ENCODE measurements at places on chromosomes 2 and 18.

- no peak for DNase-seq
Measured at GRCh38 chr2:124884315-124884714, 859.2 kb downstream of the CNTNAP5 start.

- no peak for DNase-seq
Measured at GRCh38 chr2:226828191-226828590, 7.7 kb upstream of the RHBDD1 start.

DNA sequence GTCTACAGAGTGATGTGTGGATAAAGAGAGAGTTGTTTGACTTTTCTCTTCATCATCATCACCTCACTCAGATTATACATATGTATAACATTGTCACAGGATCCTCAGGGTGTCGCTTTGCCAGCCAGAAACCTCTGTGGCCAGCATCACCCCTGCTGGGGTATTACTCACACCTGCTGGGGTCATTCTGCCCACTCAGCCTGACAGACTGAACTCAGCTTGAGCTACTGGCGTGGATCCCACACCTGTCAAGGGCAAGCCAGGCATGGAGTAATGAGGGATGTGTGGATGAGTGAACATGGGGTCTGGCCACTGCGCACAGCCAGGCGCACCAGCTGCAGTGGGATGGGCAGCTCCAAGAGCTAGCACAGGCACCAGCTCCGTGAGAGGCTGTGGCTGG is 870.6 kb downstream of the CBLN2 start:
- no peak for DNase-seq

GRCh38 chr2:234165421-234165820 is 114.9 kb downstream of the SPP2 start:
- no peak for DNase-seq

GRCh38 chr18:13257361-13257980 is 38.9 kb downstream of the LDLRAD4 start:
- DNase-seq, result no peak

DNA sequence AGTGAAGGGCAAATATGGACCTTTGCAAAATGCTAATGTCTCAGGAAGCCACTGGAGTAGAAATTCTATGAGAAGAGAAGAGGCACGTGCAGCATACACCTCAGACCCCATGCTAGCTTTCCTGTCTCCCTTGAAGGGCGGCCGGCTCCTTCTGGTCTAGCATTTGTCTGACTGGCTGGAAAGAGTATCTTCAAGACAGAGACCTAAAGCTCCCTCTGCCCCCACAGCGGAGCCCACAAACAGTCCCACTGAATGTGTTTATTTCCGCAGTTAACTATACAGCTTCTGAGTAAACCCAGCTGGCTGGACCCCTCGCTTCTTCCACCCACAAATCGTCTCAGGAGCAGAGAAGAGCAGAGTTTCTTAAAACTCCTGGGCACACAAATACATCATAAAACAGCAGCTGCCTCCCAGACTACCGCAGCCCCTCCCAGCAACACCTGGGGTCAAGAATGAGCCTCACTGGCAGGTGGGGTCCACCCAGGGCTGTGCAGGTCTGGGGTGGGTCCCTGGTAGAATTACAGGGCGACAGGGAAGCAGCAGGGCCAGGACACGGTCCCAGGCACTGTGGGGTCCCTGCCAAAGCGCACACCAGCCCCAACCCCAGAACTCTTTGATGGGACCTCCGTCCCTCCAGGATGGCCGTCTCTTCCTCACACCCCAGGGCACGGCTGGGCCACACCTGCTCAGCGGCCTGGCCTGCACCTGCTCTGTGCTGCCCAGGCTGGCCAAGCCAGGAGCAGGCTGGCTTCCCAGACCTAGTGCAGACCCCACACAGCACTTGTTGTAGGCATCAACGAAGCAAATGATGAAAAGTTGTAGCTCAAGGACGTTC is 103.8 kb downstream of the PXDN start:
- no peak for DNase-seq

GRCh38 chr18:7596147-7596546 is 29.0 kb downstream of the PTPRM start:
- no peak for DNase-seq

DNA sequence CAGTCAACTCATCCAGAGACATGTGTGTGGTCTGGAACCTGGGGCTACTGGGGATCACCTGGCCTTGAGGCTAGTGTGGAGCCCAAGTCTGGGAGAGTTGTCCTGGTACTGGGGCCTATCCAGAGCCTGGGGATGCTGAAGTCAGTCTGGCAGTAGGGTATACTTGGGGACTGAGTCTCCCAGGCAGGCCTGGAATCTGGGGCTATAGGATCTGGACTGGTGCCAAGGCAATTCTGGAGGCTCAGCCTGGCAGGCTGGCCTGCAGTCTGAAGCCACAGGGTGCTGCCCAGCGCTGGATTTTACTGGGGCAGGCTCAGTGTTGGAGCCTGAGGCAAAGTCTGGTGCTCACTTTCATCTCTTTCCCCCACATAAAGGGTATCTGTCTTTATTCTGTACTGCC is 46.5 kb downstream of the AQP4 start:
- no peak for DNase-seq

DNA sequence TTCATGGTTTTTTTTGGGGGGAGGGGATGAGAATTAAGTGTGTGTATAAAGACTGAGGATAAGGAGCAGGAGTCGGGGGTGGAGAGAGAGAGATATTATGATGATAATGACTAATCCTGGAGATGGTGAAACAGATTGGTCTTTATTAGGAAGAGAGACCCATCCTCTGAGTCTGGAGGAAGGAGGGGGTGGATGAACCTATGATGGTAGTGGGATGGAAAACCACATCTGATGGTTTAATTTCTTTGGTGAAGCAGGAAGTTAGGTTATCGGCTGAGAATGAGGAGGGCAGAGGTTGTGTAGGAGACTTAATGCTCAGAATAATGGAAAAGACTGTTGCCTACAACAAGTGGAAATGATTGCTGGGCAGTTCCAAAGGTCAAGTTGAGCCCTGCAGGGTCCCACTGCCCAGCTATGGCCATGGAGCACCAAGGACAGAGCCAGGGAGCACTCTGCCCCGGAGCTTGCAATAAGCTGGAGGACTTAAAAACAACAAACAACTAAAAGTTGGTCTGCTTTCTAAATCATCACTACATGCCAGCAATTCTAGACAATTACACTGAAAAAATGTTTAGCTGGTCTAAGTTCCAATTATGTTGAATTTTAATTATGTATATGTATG is 7.9 kb downstream of the SLC16A14 start:
- no peak for DNase-seq

GRCh38 chr2:237696461-237696860 is 69.1 kb downstream of the LRRFIP1 start:
- no peak for DNase-seq

GRCh38 chr2:192534072-192534471 is 339.3 kb upstream of the TMEFF2 start:
- no peak for DNase-seq

DNA sequence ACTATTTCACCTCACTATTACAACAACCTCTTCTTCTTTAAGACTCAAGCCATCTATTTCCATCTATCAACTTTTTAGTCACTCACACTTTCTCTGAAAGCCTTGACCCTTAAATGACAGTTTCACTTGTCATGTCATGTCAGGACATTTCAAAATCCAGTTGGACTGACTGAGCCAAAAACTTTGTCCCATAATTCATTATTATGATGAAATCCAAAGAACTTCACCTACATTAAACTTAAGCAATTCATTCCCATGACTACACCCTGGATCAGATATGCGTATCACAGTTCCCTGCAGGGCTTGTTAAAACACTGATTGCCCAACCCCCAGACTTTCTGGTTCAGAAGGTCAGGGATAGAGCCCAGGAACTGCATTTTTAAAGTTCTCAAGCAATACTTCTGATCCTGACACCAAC is 26.5 kb downstream of the LDAH start:
- DNase-seq, result no peak

DNA sequence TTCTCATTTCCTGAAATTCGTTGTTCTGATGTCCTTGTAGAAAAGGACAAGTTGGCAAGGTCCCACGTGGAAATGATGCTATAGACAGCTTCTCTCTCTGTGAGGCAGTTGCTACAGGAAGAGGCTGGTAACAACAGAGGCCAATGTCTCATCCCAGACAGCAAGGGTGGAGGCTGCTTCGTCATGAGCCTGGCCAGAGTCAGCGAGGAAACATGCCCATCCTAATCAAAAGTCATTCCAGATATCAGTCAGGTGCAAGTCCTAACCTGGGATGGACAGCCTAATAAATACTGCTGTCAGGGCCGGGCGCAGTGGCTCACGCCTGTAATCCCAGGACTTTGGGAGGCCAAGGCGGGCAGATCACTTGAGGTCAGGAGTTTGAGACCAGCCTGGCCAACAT is 6.4 kb upstream of the SMAD7 start:
- DNase-seq, result no peak

GRCh38 chr2:49973917-49974368 is 819.6 kb upstream of the FSHR start:
- no peak for DNase-seq

DNA sequence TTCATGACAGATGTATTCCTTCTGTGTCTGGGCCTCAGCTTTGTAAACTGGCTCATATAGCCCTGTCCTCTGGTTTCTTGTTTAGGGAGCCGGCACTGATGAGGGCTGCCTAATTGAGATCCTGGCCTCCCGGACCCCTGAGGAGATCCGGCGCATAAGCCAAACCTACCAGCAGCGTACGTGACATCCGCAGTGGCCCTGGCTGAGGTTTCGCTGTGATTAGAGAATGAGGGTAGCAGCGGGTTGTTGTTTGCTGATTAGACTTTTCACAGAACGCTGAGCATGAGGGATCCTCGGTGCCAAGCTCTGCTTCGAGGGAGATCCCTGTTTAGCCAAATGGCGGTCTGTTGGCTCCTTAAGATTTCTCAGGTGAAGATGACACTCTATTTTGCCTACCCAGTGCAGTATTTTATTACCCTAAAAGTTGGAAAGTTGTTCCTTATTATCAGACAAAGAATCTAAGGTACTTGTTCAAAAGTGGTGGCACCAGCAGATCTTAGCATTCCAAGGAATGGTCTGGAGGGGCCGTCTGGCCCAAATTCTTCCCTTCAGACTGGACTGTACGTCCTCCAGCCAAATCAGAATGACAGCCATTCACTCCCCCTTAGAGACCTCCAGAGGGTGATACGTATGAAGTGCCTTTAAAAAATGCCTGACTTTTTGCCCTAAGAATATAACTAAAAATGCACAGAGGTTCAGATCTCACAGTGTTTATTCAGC is 21.5 kb upstream of the GMCL1 start:
- DNase-seq, result no peak

DNA sequence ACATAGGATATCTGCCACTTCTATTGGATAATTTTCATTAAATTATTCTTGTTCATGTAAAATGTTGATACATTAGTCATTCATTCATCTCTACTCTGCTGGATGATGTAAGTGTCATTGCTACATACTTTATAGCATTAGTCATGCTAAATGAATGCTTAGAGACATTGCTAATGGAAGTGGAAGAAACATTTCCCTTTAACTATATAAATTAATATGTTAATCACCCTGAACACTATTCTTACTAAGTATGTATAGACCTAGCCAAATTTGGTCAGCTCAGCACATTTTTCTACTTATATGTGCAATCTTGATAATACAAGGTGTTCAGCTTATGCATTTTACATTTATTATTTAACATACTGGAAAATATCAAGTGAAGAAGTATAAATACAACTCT is 160.2 kb downstream of the DPP4 start:
- no peak for DNase-seq

GRCh38 chr18:183769-184168 is 25.4 kb downstream of the USP14 start:
- no peak for DNase-seq

- DNase-seq, result no peak
Measured at GRCh38 chr18:55300421-55300935, 287.5 kb downstream of the TCF4 start.

Data from GF-D8 (cell line).